ENCODE measurements at places on chromosomes 5 and 9.

- DNase-seq: no peak
These were observed 57.4 kb downstream of the NRG2 start for GRCh38 chr5:139985733-139986132.

- DNase-seq: no peak
These were observed 58.9 kb downstream of the CDK5RAP2 start for GRCh38 chr9:120521101-120521500.

GRCh38 chr9:113638897-113639296 is 175.4 kb downstream of the RGS3 start:
- no peak for DNase-seq

- DNase-seq: no peak
These were observed 54.4 kb downstream of the ADAMTS2 start for GRCh38 chr5:179290681-179291540.

DNA sequence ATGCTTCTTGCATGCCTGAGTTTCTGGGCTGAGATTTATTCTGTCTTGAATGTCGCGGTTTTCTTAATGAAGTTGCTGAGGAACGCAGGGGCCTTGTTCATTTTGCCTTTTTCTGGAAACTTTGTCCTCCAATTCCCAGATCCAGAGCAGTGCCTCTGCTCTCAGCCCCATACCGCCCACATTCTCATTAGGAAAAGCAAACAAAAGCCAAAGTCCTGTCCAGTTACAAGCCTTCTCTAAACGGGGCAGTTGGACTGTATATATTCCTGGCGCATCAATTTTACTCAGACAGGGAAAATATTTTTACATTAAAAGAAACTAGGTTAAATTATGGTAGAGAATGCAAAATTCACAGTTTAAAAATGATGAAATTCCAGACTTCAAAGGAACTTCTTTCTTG is 1.2 kb upstream of the PSAT1 start:
- DNase-seq: no peak

DNA sequence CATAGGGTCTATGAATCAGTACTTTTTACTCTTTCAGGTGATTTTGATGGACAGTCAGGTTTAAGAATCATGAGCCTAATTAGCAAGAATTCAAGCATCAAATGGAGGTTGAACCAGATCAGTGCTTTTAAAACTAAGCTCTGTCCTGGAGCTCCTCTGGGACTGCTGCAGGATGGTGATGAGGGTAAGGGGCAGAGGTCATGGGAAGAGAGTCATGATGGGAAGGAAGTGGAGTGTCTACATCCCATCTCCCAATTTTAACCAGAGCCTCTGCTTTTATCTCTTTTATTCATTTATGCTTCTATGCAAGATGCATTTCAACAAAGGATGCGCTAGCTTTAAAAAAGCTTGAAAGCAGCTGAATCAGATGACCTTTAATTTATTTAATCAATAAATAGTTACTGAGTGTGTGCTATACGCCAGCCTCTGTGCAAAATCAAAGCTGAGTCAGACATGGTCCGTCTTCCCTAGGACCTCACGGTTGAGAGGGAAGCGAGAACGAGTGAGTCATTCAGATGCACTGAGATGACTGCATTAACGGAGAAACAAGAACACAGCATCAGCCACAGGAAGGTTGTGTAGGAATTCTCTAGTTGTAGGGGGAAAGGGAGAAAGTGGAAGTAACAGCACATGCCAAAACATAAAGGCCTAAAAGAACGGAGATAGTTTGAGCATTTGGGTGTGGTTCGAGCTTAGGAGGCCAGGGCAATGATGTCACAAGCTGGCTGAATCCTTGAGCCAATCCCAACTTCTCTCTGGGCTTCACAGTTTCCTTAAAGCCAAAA is 441.6 kb upstream of the BRINP1 start:
- no peak for DNase-seq

- DNase-seq: no peak
These were observed 338.9 kb downstream of the EFNA5 start for GRCh38 chr5:107331882-107332281.

GRCh38 chr9:19163631-19164030 is 36.3 kb upstream of the PLIN2 start:
- no peak for DNase-seq

DNA sequence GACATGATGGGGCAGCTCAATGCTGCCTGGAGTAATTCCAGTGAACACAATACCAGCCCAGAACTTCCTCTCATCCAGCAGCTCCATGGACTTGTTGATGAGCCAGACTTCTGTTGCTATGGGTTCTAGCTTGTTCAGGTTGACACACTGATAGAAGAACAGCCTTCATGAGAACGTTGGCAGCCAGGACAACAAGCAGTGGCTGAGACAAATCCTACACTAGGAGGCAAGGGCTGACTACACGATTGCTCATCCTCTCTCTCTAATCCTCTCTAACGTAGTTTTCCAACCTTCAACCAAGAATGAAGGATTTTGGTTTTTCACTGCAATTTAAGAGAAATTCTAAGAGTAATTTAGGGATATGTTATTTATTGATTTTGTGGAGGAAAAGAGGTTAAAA is 67.8 kb downstream of the NIPSNAP3B start:
- no peak for DNase-seq

DNA sequence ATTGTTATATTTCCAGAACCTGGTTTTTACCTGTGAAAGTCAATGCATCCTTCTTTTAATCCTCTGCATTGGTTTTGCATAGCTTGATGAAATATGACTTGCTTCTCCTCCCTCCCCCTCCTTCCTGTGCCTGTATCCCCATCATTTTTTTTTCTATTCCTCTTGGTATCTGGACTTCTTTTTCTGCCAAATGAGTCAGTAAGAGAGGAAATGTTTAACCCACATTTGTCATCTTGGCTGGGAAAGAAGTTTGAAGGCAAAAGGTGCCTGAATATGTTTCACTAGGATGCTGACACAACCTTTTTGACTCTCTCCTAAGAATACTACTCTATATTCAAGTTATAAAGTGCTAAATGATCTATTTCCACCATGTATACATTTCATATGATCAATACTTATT is 35.5 kb upstream of the CDKN2B start:
- no peak for DNase-seq

- no peak for DNase-seq
These were observed 625.3 kb upstream of the DMAC1 start for GRCh38 chr9:8424786-8425410.

DNA sequence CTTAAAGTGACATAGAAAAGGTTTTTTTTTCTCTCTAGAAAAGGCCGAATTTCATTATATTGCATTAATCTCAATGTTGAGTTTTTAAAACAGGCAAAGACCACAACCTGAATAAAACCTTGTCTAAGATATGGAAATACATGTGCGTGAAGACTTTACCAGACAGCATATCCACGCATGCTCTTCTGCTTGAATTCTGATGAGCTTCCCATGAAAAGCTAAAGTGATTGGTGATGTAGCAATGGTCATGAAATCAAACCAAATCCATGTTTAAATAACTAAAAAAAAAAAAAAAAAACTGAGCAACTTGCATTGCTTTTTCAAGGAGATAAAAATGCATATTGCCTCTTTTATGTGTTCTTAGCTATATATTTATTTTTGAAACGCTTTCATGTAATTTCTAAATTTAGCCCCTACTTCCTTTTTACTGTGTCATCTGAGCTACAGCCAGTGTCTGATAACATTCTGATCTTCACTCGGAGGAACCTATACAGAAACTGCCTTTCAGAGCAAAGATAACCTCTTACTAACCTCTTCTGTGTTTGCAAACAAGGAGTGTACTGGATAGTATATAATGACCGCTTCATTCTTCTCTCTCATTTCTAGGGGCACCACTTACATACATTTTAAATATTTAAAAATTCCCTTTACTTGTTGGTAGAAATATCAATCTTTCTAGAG is 179.1 kb upstream of the GNA14 start:
- no peak for DNase-seq

DNA sequence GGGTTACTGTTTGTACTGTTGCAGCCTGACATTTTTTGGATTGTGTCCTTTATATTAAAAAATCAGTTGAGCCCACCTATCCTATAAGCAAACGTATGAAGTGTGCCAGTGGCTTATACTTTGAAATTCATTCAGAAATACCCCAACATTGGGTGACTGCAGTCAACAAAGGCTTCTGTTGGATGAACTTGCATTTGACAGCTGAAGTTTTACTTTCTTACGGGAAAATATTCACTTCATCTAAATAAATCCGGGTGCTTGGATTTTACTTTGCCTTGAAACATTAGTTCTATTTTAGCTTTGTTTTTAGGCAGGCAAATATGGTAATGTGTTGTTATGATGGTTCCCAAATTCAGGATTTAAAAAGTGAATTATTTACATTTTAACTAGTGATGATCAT is 21.7 kb downstream of the EXOSC2 start:
- DNase-seq: no peak

GRCh38 chr5:176630681-176631222 is 277 bp downstream of the EIF4E1B start:
- DNase-seq: no peak

DNA sequence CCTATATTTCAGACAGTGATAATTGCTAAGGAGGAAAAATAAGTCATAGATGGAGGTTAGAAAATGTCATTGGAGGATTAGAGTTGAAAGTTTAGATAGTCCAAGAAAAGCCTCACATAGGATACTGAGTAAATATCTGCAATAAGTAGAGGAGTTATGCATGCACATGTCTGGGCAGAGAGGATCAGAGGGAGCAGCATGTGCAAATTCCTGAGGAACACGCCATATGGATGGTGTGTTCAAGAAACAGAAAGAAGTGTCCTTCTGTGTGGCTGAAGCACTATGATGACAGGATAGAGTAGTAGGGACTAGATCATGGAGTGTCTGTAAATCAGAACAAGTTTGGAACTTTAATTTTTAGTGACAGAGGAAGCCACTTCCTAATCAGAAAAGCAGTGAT is 52.2 kb downstream of the SGCD start:
- no peak for DNase-seq

DNA sequence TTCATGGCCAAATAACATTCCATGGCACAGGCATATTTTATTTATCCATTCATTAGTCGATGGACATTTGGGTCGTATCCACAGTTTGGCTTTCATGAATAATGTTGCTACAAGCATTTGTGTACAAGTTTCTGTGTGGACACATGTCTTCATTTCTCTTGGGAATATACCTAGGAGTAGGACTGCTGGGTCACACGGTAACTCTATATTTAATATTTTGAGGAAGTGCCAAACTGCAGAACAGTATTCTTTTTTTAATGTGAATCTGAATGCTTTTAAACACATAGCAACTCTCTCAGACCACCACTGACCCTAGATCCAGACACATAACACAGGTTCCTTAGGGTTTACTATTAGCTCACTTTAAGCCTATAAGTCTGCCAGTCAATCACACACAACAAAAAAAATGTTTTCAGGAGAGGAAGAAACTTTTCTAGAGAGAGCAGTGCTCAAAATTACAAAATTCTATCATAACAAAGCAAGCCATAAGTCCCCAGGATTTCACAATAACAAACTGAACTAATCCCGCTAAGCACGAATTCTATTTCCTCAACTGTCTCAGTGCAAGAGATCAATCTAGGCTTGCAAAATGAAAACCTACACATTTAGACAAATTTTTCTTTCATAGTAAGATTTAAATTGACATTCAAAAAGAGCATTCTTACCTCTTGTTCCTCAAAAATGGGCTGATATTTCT is 41.8 kb upstream of the GABBR2 start:
- DNase-seq: no peak

GRCh38 chr5:40479939-40480338 is 199.8 kb upstream of the PTGER4 start:
- DNase-seq: no peak

- DNase-seq: no peak
These were observed 23.4 kb downstream of the WNK2 start for GRCh38 chr9:93207326-93207814.

DNA sequence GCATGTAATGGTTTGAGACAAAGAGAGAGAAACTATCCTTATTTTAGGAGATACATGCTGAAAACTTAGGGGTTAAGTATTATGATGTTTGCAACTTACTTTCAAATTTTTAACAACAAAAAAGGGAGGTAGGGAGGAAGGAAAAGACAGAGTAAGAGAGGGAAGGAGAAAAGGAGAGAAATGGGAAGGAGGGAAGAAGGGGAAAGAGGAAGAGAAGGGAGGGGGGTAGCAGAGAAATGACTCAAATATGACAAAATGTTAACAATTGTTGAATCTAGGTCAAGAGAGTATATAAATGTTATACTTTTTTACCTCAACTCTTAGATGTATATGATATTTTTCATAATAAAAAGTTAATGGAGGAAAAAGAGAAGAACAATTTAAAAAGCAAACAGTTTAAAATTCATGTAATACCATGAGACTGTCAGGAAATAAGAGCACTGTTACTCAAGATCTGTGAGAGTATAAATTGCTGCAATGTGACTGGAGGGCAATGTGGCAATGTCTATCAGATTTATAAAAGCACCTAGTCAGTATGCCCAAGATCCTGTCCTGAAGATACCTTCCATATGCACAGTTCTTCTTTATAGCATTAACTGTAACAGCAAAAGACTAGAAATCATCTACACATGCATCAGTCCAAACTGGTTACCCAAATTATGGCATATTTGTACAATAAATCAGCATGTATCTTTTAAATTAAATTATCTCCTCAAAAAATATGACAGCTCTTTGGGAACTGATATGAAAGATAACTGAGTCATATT is 16.3 kb downstream of the FBXW11 start:
- no peak for DNase-seq

DNA sequence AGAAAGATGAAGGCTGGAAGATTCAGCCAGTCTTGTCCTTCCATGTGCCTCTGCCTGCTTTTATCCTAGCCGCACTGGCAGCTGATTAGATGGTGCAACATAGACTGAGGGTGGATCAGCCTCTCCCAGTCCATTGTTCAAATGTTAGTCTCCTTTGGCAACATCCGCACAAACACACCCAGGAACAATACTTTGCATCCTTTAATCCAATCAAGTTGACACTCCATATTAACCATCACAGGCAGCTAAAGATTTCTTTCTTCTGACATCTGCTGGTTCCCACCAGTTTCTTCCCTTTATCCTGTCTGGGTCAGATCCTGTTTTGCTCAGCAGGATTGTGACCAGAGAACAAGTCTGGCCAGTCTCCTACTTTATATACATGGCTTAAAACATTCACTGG is 276.5 kb upstream of the TYRP1 start:
- no peak for DNase-seq

- DNase-seq: no peak
These were observed 58.1 kb downstream of the HSPA4 start for GRCh38 chr5:133109655-133110483.
